Substantia nigra (tissue), 51 donors: ENCODE measurements at places on chromosomes 12 and 14.
A peak's percentile ranks its signal among the peaks of the same experiment; 100 is the strongest.

- no peak for DNase-seq
These were observed 239.7 kb downstream of the EMP1 start for GRCh38 chr12:13436182-13436581.

DNA sequence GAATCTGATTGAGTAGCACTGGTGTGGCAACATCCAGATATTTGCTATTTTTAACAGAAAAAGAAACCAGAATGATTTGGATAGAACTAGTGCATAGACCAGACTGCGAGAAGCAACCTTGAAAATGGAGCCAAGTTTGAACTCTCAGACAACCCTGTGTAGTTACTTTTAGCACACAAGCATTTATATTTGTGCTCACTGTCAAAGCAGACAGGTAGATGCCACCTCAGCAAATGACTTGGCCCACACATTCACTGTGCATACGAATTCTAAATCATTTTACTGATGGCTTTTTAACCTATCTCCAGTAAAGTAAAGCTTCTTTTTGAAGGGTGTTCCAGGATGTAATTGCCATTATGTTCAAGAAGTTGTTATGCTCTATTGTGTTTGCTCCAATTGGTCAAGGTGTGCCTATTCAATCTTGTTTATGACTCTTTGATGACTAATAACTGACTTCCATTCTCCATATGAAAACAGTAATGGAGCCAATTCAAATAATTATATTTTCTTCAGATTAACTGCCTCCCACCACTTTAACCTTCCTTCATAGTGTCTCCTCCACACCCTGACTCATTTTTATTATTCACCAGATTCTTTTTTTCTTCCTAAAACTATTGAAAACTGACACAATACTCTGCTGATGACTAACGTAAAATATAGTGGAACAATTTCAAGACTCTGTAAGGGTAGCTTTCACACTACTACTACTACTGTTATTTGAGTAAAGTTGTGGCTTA, 138.5 kb downstream of the CCER1 start:
- DNase-seq, result no peak

DNA sequence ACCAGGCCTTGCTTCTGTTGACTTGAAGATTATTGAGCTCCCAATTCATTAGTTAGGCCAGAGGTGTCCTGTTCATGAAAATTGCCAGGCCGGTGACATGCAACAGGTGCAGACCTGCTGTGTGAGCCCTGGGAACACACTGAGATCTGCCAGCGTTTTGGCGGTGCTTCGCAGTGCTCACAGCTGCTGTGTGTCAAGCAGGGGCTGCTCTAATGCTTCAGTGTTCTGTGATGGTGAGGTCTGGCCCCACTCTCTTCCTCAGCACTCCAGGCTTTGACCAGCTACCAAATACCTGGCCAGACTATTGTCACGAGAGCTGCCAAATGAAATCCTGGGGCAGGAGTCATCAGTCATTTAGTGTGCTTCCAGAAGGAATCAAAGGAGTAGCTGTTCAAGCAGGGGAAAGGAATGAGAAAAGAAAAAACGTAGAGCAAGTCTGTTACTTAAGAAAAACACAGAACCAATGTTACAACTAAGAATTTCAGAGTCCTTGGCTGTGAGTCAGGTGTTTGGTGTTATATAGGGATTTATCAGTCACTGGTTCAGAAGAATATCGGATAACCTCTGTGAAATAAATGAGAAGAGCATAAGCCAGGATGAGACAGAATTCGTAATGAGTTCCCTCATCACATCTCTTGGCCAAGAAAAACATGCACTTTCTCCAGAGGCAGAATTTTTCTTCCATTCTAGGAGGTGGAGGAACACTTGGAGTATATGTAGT, 150.8 kb downstream of the FBXL14 start:
- no peak for DNase-seq

GRCh38 chr12:64180951-64181350, 41.1 kb downstream of the KICS2 start:
- no peak for DNase-seq

GRCh38 chr12:30546121-30546520, 149.5 kb downstream of the IPO8 start:
- DNase-seq, result no peak

GRCh38 chr12:45768194-45768593, 38.7 kb downstream of the ARID2 start:
- no peak for DNase-seq

GRCh38 chr14:33556382-33557121, 394.3 kb downstream of the EGLN3 start:
- DNase-seq, result no peak

DNA sequence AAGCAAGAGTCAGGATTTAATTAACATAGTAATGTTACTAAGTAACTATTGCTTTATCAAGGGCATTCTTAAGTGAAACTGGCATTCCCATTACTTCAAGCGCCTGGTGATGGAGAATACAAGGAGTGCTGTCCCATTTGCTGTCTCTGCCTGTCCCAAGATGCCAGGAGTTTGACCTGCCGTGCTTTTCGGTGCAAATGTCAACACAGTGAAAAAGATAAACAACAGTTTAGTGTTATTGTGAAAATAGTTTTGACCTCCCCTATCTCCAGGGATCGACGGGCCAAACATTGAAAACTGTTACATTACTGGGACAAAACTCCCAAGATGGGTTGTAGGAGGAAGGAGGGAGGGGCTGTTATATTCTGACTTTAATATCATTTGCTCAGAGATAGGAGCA, 74.8 kb downstream of the TTC9 start:
- DNase-seq, result no peak

DNA sequence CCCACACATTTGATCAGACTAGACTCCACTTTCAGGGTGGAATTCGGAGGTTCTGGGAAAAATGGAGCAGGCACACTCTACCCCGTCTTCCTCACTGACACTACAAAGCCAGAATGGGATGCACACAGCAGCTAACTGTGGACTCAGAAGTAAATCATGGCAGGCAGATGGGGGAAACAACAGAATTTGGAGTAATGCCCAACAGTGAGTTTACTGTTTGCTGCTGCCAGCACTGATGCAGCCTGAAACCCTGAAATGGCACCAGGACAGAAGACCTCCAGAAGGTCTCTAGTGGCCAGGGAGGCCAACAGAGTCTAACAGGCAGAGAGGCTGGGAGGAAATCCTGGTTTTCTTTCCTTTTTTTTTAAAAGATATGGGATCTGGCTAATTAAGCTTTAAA, 24.6 kb downstream of the KCTD10 start:
- no peak for DNase-seq

DNA sequence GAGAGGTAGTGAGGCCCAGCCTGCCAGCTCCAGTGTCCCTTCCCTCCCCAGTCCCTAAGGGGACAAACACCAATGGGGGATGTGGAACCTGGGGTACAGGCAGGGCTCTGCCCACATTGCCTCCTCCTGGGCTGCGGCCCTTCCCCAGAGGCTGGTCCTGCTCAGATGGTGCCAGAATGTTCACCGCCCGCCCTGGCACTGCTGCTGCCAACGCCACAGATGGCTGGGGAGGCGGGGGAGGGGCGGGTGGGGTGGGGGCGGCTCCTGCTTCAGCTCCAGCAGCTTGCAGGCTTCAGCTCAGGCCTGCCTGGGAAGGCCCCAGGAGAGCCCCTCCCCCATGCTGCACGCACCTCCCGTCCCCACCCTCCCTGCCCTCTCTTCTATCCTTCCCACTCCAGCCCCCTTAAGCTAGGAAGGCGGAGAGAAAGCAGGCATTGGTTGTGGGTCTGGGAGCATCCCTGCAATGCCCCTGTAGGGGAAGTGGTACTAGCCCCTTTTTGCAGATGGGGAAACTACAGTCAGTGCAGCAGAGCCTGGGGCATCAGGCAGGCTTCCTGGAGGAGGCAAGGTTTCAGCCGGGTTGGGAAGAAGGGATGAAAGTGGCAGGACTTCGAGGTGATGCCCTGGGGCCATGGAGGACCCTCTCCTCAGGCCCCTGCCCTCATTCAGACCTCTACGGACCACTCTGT, 2.0 kb upstream of the BEGAIN start:
- DNase-seq, result no peak

DNA sequence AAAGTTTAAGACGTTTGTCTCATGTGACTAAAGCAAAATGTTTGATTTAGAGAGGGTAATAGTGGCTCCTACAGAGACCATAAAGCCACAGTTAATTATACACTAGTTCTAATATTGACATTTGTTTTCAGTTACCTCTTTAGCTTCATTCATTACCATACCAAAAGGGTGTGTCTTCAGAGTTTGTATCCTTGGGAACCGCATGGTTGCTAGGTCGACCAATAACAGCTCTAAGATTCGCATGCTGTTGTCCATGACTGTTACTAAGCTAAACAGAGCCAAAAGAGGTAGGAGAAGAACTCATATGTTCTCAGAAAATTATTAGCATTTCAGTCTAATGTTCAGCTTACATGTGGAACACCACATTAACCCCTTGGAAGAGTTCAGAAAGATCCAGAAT, 36.2 kb upstream of the ETNK1 start:
- DNase-seq, result no peak

DNA sequence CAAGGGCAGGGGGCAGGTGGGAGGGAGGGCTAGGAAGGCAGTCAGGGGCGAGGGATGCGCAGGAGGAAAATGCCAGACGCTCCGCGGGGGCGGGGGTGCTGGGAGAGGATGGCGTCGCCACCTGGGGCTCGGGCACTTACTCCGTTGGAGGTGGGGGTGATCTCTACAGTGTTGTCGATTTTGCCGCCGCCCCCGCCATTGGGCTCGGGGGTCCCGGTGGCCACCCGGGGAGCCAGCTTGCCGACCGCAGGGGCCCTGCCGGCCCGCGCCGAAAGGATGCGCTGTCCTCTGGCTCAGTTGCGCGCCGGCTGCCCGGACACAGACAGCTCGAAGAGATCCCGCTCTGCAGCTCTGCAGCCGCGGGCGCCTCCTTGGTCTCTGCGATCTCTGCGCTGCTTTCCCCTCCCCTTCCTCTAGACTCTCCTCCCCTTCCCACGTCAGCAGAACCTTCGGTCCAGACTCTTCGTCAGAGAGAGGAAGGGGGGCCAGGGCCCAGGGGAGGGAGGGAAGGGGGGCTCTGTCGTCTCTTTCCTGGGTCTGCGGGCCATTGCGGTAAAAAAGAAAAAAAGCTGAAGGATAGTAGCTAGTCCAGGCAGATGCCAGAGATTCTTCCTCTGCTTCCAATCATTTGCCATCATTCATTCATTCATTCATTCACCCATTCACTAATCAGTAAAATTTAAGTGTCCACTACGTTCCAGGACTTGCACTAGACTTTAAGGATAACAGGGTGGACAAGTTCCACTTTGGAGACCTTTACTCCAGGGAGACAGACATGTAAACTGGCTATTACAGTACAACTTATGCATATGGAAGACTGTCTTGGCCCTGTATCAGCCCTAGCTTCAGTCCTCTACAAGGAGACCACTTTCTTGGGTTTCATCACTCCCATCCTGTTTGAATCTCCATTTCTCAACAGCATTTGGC, at the start of gene SLC22A17:
Gene SLC22A17, minus strand, starts transcription at position 382 of the 927 bp plus-strand sequence.
- peak; percentile 54 for DNase-seq

DNA sequence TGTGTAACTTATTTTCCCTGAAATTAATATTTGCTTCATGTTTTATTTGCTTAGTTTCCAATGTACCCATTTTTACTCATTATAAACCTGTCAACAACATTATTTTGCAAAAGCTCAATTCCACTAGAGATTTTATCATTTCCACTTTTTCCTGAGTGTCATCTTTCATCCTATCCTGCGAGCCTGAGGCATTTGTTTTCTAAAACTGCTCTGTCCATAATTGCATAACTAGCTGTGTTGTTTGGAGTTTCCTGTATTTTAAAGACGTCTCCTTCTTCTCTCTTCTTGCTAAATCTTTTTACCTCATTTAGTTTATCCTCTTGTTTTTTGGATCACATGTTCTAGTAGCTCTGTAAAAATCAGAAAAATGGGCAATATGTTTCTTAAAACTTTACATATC, 332.7 kb upstream of the NOVA1 start:
- no peak for DNase-seq

DNA sequence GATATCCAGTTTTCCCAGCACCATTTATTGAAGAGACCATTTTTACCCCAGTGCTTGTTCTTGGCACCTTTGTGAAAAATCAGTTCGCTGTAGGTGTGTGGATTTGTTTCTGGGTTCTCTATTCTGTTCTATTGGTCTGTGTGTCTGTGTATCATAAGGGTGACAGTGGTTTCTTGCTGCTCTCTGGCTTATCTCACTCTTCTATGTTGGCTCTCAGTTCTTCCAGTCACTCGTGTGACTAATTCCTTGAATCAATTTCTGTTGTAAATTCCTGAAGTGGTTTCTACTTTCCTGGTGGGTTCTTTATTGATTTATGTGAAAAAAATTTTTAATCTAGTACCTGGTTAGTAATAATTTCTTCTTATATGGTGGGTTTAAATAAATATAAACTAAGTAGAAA, 58.3 kb downstream of the OTOGL start:
- DNase-seq, result no peak

DNA sequence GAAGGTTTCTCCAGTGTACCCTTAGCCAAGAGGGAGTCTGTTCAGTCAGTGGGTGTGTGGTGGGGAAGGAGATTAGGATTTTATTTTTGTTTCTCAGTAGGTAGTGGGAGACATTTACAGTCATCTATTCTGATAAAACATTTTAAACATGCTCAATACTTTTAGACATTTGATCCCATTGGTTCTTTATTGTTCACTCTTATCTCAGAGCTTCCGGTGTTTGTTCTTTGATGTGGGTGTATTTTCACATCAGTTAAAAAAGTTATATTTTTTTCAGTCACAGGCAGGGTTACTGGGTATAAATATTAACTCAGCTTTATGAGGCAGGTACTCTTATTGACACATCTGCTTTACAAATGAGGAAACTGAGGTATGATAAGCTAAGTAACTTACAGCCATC, 43.3 kb upstream of the LRRK2 start:
- no peak for DNase-seq

DNA sequence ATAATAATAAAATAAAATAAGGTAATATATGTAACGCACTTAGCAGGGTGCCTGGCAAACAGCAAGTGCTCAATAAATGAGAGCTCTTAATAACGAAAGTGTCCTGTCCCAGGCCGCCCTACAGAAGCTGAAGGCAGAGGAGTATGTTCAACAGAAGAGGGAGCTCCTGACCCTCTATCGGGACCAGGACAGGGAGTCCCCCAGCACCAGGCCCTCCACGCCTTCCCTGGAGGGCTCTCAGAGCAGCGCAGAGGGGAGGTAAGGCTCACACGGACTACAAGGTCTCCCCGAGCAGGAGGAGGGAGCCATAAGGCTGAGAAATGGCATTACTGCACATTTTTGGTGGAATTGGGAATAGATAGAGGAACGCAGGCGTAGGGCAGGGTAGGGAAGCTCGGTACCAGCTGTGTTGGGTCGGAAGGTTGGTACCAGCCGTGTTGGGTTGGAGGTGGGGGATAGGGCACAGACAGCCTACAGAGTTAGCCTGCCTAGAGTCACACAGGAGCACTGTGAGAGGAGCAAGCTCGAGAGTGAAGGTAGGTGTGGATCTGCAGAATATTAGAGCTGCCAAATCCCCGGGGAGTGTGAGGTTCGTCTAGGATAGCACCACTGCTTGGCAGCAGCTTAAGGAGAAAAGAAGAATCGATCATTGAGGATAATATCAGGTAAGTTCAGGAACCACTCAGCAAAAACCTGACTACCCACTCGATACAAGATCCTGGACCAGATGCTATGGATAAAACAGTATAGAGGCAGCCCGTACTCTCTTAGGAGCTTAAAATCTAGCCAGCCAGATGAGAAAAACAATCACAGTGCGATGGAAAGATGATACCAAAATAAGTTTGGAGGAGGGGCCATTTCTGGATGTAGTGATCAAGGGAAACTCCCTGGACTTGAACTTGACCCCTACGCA, 15.3 kb downstream of the TNFRSF1A start:
- DNase-seq, result no peak
